Right cardiac atrium (tissue), 5 donors: ENCODE measurements at places on chromosomes 16 and 17. TPM values are rescaled to one million over a fixed set of nuclear protein-coding genes. Genes with fewer than 3 reads are reported as not detected.

Gene EFCAB13
- 8.5 TPM for total RNA-seq

- DNase-seq: no peak
These were observed 27.7 kb upstream of the BCO1 start for GRCh38 chr16:81210807-81211206.

DNA sequence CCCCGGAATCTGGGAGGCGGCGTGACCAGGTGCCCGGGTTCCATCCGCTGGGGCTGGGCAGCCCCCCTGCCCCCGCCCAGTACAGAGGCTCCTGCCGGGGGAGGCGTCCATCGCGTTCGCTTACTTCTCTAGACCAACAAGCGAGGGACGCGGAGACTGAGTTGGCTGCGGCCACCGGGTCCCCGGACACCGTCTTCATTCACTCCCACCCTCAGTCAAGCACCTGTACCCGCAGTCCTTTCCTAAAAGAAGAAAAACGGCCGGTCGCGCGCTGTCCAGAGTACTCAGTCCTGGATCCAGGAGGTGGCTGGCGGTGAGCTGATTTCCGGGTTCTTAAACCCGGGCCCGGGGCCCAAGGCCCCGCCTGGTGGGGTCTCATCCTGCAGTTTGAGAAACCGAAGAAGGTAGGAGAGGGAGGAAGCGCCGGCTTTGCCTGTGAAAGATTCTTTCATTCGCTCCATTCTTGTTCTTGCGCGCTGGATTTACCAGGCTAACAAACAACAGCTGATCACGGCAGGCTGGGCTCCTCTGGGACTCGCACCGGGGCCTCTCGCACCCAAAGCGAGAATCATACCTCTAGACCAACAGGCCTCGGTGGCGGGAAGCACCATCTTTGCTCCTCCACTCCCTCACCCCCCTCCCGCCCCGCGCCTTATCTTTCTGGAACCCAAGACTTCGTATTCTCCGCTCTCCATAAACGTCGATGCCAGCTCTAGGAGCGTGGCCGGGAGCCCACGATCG is 17.4 kb upstream of the OR1F1 start:
- no peak for DNase-seq

- DNase-seq: no peak
These were observed 10.4 kb downstream of the MPRIP start for GRCh38 chr17:17052462-17053221.

DNA sequence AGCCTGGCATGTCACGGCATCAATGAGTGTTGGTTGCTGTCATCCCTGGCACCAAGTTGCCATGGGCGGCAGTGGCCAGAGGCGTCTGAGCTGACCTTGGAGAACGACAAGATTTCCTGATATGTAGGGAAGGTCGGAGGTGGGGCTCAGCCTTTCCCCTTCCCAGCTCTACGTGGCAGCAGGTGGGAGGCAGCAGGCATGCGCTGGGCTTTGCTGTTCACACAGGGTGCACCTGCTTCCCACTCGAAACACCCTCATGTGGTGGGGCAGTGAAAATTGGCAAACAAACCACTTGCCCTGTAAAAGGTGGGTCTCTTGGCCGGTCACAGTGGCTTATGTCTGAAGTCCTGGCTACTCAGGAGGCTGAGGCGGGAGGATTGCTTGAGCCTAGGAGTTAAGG is 12.3 kb upstream of the TFAP4 start:
- DNase-seq: no peak
